ENCODE measurements at places on chromosomes 5 and 9.

DNA sequence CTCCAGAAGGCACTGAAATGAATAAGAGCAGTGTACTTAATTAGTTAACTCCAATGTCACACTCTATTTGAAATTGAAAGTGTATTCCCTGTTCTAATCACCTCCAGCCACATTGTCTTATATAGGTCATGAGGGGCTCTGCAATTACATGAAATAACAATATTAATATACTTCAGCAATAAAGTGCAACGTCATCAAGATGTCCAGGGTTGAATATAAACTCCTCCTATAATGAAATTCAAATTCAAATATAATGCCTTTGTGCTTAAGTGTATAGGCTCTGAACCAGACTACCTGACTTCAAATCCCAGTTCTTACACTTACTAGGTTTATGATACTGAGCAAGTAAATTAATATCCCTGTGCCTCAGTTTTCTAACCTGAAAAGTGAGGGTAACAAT is 195.6 kb upstream of the SMC2 start:
- DNase-seq, result no peak

GRCh38 chr9:121239071-121239470 is 28.9 kb upstream of the GSN start:
- no peak for DNase-seq

DNA sequence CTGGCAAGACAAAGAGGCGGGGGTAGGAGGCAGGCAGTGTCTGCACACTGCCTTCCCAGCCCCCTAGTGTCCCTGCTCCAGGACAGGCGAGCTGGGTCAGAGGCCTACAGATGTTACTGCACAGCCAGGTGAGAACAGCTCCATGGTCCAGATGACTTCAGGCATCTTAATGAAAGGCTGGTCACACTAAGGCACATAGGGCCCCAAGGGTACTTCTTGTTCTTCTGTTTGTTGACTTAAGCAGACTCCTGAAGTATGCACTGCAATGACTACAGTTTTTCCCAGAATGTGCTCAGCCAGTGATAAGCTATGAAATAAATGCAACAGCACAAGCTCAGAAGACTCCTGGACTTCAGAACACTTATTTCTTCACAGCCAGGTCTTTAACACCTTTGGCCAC is 27.4 kb downstream of the ATPSCKMT start:
- no peak for DNase-seq

GRCh38 chr9:113522858-113523257 is 59.3 kb downstream of the RGS3 start:
- no peak for DNase-seq

- DNase-seq, result no peak
These were observed 7.6 kb downstream of the TENT2 start for GRCh38 chr5:79619854-79620253.

DNA sequence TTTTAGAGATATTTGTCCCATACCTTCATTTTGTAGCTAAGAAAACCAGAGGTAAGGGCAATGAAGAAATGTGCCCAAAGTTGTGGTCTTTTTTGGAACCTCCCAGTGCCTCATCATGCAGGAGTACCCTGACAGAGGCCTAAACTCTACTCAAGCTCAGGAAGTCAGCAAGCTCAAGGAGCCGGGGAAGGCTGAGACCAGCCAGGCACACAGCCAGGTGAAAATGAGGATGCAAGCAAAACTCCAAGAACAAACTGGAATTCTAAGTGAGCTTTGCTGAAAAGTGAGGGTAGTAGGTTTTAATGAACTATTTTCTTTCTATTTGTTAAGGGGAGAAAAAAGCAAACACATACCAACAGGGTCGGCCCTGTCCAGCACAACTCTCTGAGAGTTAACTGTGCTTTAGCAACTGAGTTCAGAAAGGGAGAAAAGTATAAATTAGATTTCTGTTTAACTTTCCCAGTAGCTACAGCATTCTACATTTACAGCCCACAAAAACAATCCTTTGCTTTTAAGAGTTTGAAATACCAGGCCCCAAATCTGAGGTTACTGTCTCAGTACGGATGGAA is 146.4 kb downstream of the GNAQ start:
- DNase-seq, result no peak
